Activated CD4-positive, alpha-beta T cell treated with anti-CD3 and anti-CD28 coated beads, Interleukin-2, amount 10 ng/mL, durations not matched to agents 24 days and 14 days (primary cell): ENCODE measurements at places on chromosomes 11 and 22.

DNA sequence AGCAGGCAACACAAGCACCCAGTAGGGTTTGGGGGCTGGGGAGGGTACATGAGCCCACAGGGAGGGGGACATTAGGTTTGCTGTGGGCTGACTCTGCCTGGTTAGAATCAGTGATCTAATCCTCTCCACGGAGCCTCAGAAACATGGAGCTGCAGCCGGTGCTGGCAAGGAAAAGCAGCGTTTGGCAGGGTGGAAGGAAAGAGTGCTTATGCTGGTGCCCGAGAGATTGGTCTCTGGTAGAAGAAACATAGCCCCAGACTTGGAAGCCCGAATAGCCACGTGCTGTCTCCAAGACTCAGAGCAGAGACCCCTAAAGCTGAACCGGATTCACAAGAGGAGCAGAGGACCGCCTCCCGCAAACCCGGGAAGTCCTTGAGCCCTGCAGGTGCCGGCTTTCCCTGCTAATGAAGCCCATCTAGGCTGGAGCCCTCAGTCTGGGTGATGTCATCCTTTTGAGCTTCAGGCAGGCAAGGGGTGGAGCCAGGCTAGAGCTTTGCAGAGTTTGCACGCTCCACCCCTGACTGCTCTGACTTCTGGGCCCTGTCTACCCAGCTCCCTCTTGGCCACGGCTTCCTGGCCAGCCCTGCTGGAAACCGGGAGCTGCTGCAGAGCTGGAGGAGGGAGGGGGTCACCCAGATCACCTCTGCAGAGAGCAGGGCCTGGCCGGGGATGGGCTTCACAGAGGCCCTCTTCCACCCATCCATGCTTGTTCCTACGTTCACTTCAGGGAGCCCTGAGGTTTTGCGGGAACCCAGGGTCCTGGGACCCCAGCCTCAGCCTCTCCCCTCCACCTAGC, 35.0 kb upstream of the JAM3 start:
- peak; percentile 92 for DNase-seq

DNA sequence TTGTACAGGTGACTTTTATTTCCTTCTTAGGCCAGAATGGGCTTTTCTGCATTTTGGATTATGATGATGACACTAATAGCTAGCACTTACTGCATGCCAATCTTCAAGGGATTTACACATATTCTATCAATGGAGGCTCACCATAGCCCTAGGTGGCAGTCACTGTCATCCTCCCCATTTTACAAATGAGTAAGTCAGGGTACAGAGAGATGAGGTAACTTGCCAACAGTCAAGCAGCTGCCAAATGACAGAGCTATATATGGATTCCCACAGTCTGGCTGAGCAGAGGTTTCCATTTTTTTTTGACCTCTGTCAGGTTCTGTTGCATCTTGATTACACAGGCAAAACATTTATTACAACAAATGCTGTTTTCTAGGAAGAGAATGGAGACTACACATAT, 23.8 kb upstream of the C11orf96 start:
- DNase-seq: no peak

DNA sequence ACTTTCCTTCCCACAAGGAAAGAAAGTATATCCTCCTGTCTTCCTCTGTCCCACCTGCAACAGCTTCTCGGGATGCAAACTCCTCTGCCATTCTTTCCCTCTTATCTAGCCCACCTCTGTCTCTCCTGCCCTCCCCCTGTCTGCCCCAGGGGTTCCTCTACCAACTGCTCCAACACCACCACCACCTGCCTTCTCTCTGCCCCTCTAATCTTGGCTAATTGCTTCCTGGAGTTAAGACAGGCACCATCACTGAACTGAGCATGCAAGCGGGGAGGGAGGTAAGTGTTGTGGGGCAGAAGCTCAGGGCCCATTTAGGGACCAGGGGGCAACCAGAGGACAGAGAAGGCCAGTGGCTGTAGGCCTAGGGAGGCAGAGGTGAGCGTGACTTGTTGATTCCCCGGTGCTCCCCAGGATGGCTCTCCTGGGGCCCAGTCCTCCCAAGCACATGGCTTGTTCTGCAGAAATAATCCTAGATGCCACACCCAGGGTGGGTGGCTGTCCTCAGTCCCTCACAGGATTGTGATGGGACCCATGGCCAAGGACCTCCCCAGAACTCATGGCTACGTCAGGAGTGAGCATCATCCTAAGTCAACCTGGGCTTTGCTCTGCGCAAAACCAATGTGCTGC, 111.1 kb downstream of the TP53I11 start:
- DNase-seq: no peak

GRCh38 chr22:19105867-19106802, 16.1 kb downstream of the DGCR2 start:
- peak; percentile 80 for DNase-seq

DNA sequence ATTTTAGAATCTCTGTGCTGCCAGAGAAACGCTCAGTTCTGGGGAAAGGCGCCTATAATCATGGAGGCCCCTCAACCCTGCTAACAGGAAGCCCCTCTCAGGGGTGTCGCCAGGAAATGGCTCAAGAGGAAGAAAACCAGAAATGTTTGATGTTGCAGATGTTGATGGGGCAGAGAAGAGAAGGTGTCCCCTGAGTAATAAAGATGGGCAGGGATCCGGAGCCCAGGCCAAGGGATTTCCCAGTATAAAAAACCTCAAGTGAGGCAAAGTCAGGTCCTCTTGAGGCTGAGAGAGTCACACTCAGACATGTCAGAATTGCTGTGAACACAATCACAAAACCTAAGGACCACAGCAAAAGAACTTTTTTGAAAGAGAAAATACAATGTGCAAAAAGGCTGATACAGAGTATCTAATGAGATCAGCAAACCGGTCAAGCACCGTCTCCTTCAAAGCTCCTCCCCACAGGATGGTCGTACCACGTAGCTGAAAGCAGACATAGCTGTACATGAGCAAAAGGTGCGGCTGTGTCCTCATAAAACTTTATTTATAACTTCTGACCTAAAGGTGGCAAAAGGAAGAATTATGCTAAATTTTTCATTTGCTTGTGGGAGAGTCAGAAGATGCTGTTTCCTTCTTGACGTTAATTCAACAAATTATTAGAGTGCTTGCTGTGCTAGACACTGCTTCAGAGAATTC, 12.2 kb downstream of the MOV10L1 start:
- no peak for DNase-seq

DNA sequence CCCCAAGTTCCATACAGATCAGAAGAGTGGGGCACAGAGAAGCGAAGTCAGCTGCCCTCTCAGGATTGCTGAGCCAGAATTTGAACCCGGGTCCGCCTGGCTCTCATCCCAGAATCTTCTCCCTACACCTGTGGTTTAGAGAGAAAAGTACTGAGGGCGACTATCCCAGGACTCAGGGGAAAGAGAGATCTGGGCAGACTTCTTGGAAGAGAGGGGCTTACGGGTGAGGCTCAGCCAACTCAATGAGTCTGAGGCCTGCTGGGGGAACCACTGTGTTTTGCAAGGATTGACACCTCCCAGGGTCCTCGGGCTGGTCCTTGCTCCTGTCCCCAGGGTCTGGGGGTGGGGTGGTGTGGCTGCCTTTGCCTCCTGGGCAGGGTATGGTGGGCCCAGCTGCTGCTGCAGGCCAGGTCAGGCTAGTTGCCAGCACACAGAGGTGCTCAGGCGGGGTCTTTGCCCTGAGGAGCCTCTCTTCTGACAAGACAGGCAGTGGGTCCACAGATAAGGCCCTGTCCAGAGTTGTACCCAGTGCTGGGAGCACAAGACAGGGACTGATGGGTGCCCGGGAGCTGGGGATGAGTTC, 1.2 kb downstream of the CAPN5 start:
- no peak for DNase-seq
